Activated naive CD4-positive, alpha-beta T cell treated with anti-CD3 and anti-CD28 coated beads, Interleukin-2, amount 10 ng/mL, durations not matched to agents 5 hours and 36 hours (primary cell): ENCODE measurements at places on chromosomes 1 and 21. TPM values are rescaled to one million over a fixed set of nuclear protein-coding genes. Genes with fewer than 3 reads are reported as not detected.

MPZ gene
- 6.1 TPM for total RNA-seq

EFNA4 gene
- total RNA-seq: 9.0 TPM

RNU5D-1 gene
- total RNA-seq: not detected

KPRP gene
- total RNA-seq: not detected

FNDC5 gene
- total RNA-seq: not detected

ZNF683 gene
- total RNA-seq: not detected

SPATA46 gene
- total RNA-seq: not detected

AJAP1 gene
- not detected for total RNA-seq

ARHGAP30 gene
- 304 TPM for total RNA-seq

SUSD4 gene
- 1.2 TPM for total RNA-seq

IFFO2 gene
- total RNA-seq: 13.9 TPM

SYT2 gene
- total RNA-seq: not detected

FAM177B gene
- total RNA-seq: not detected

HEYL gene
- not detected for total RNA-seq

DCDC2B gene
- total RNA-seq: 0.14 TPM

CD101 gene
- 7.1 TPM for total RNA-seq

DNAJC6 gene
- total RNA-seq: 1.3 TPM

MIXL1 gene
- not detected for total RNA-seq

NEGR1 gene
- not detected for total RNA-seq

LHX8 gene
- total RNA-seq: not detected
